ENCODE measurements at places on chromosomes 16 and 17.

GRCh38 chr17:68019675-68020408, 15.7 kb upstream of the KPNA2 start:
- DNase-seq: peak; percentile 97

DNA sequence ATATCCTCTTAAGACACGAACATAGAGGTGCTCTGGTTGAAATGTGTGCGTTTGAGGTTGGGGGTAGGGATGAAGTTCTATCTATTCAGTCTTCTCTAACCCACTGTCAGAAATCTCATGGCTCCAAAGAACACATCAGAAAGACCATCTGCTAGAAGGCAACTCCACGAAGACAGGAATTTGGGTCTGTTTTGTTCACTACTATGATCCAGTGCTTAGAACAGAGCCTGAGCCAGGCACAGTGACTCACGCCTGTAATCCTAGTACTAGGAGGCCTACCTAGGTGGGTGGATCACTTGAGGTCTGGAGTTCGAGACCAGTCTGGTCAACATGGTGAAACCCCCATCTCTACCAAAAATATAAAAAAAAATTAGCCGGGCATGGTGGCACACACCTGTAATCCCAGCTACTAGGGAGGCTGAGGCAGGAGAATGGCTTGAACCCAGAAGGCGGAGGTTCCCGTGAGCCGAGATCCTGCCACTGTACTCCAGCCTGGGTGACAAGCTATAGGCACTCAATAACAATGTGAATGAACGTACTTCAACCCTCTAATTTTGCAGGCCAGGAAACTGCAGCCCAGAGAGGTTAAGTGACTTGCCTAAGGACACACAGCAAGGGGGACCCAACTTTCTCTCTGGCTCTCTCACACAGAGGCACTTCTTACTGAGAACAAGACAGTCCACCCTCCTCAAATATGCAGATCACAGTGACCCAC, 2.3 kb downstream of the CASKIN2 start:
- DNase-seq: no peak

- DNase-seq: no peak
Measured at GRCh38 chr17:4738136-4739121, 1.2 kb upstream of the ZMYND15 start.

DNA sequence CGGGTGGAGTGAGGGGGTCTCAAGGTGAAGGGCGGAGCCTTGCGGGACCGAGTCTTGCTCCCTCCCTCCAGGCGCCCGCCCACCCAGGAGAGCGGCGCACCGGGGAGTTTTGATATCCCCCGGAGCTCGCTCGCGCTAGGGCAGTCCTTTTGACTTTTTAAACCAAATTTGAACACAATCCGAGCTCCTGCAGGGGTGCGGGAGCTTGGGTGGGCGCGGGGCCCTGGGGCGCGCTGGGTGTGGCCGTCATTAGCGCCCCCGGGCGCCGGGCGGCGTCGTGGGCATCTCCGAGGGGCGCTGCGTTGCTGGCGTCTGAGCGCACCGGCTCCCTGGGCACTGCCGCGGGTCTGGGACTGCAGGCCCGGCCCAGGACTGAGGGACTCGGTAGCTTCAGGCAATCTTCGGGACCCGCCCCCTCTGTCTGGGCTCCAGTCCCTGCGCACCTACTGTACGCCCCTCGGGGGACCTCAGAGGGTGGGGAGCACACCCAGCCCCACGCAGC, 10.9 kb downstream of the MAF start:
- peak; percentile 25 for DNase-seq

DNA sequence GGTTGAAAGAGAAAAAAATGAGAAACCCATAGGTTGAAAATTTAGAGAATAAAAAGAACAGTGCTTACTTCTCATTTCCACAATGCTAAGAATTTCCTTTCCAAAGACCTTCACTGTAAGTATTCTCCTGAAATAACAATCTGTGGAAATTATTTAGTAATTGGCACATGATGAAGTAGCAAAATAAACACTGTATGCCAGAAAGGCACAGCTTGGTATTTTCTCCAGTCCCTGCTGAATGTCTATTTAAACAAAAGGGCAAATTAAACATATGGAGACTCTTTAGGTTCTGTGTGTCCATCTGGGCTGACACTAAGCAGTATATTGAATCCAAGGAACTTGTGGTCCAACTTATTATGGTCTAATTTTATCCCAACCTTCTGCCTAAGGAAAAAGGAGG, 46.1 kb downstream of the CHCT1 start:
- no peak for DNase-seq

- DNase-seq: no peak
Measured at GRCh38 chr16:87131061-87131995, 185.9 kb downstream of the C16orf95 start.

- DNase-seq: no peak
Measured at GRCh38 chr16:69386596-69386995, 789 bp upstream of the TERF2 start.

DNA sequence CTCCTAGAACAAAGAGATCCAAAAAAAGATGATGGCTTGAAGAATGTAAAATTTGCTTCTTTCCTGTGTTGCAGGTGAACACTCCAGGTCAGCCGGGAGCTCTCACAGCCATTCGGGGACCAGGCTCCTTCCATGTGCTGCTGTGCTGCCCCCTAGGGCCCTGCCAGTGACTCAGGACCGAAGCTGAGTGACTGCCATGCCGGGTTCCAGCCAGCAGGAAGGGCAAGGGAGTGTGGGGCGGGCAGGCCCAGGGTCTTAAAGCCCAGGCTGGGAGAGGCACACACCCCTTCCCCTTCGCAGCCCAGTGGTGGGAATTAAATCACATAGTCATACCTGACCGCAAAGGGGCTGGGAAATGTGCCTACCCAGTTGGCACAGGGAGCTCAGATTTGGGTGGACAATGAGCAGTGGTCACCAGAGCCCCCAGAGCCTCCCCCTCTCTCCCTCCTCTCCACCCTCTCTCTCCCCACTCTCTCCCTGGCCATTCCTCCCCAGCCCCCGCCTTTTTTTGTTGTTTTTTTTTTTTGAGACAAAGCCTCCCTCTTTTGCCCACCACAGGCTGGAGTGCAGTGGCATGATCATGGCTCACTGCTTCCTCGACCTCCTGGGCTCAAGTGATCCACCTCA, 11.5 kb downstream of the EPOP start:
- peak; percentile 73 for DNase-seq

DNA sequence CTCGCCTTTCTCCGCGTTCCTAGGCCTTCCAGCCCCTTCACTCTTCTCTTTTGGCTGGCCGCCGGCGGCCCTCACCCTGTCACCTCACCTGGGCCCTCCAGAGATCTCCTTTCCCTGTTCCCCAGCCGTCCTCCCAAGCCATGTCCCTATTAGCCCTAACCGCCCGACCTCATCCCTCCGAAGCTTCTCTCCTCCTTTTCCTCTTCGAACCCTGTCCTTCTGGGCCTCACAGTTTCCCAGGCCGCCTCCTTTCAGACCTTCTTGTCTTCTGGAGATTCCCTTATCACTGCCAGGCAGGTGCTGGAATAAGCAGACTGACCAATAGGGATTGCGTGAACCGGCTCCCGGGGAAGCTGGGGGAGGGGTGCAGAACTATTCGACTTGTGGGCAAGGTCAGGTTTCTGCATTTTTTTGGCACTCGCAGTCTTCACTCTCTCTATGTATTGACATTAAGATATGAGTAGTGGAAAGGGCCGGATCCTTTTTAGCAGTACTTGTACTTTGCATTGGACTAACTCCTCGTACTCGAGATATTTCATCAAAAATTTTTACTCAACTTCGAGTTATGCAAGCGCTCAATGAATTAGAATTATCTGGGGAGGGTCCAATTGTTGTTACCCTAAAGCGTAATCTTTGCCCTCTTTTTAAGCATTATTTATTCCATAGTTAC, 690 bp downstream of the RHOT1 start:
- DNase-seq: peak; percentile 47

GRCh38 chr17:20224379-20224778, 215.2 kb downstream of the SPECC1 start:
- DNase-seq: no peak

DNA sequence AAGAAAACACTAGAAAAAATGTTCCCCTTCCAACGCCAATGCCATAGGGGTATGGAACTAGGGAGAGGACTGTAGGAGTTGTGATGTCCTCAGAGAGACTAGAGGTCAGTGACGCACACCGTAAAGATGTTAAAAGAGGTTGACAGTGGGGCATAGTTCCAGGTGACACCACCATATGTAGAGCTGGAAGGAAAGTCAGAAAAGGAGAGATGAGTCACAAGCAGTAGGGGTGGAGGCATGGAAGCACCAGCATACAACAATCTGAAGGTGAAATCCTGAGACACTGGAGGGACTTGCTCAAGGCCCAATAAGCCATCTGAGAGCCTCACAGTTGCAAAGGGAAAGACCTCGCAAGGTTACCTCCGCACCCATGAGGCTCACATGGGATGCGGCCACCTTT, 76.0 kb downstream of the ZNF18 start:
- no peak for DNase-seq

- DNase-seq: no peak
Measured at GRCh38 chr17:27384261-27384701, 72.0 kb upstream of the KSR1 start.

GRCh38 chr17:62051053-62051452, 14.0 kb downstream of the MED13 start:
- DNase-seq: no peak

DNA sequence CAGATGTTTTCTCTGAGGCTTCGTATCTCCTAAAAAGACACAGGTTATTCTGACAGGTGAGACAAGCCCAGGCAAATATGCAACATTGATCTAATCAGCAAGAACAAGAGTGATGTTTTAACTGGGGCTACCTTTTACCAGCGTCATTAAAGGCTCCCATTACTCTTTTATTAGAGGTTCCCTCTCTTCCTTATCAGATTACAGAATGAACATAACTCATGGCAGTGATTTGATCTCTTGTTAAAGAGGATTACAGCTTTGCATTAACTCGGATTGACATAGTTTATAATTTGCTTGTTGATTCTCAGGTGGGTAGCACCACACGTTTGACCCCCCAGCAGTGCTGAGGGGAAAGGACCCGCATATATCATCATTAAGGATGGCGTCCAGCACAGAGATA, 90.5 kb downstream of the AATF start:
- no peak for DNase-seq

DNA sequence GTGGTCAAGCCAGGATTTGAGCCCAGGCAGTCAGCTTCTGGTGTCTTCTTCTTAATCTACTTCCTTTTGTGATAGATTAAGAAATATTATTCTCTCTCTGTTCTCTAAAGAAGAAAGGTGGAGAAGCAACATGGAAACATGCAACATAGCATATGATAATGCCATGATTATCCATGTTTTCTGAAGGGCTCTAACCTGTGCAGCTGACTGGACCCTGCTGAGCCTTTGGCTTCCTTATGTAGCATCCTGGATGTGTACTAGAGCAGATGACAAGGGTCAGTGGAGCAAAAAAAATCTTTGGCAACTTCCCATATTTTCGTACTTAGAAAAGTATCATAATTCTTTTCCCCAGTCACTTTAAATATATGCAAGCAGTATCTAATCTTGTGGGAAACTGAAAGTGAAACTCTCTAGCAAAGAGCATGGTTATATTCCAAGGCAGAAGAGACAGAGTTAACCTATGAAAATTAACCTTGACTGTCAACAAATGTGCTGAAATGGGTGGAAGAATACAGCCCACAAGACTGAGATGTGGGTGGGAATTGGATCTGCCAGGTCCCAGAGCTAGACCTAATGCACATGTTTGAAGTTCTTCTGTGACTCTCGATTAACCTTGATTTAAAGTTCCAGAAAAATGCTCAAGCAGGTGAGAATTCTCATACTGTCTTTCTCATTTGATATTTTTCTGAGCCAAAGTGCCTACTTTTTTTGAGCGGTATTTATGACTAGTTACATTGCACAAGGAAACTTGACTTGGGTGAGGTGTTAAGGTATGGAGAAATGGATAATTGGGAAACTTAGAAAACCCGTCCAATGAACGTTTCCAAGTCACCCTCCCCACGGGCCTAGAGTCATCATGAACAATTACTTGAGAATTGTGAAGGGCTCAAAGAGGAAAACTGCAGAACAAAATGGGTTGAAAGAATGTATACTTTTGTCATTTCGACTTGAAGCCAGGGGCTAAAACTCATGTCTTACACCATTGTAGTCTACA, 248.6 kb downstream of the FTO start:
- DNase-seq: no peak

GRCh38 chr16:24921229-24921628, 75.5 kb downstream of the SLC5A11 start:
- no peak for DNase-seq

Measured in stimulated activated CD4-positive, alpha-beta T cell treated with anti-CD3 and anti-CD28 coated beads, Interleukin-15, amount 100 ng/mL, for 24 hours (primary cell).